ENCODE measurements at places on chromosomes 3 and 15.

DNA sequence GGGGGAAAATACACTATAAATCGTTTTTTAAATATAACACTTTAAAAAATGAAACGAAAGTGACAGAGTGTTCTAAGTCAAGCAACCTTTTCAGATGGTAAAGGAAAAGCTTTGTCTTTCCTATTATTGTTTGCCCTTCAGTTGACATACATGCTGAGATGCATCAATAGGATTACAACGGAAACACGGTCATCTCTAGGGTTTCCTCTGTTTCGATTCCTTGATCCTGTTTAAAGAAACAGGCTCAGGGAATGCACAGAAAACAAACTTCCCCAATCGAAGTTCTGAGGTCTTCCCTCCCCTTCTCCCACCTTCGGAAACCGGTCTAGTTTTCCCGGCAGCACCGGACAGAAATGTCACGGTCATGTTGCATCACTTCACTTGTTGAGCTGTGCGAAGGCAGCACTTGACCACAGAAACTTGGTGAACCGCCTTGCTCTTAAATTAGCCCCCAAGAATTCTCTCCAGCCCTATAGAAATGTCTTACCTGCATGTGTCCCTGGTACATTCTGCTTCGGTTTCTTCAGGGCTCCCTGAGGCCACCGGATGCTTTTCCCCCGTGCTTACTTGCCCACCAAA lies 556 bp downstream of the PEX5L start:
- DNase-seq, result peak; percentile 54

DNA sequence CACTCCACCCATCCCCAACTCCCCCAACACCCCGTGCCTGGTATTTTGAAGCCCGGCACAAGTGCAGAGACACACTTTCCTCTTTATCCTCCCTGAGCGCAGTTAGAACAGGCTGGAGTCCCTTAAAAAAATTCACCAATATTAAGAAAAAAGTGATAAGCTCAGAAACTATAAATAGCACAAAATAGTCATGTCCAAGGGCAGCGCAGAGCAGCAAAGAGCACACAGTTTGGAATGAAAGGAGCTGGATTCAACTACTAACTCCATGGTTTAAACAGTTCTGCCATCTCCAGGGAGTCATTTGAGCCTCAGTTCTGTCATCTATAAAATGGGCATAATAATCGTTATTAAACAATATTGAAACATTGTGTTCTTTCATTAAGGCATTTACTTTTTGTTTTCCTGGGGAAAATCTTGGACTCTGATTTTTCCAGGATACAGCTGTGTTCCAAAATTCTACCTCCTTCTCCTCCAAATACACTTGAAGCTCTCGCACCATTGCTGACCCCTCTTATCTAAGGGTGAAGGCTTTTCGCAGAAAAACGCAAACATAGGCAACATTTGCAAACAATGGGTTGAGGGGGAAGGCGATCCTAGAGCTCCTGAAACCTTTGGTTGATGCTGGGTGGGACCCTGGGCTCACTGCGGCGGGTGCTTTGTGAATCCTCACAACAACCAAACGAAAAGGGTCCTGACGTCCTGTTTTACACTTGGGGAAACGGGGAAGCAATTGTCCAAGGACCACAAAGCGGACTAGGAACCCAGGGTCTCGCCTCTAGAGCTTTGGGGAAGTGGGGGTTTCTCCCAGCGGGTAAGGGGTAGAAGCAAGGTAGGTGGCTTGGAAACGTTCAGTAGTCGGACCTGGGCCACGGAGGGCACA lies 41.8 kb downstream of the EPHB3 start:
- no peak for DNase-seq

DNA sequence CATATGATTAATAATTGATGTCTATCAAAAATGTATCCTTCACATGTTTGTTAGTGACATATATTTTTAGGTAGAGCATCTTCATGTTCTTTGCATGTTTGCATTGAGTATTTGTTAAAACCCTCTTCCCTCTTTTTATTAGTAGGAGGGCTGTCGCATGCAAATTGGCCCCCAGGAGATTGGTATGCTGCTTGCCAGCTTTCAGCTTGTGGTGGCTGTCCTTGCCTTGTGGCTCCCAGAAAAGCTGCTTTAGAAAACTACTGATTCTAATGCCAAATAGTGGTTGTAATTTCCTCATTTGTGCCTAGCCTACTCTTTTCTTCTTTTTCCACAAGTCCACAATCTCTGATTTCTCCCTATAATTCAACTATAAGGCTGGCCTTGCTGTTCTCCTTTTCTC lies 886.8 kb downstream of the VGLL3 start:
- DNase-seq, result no peak

GRCh38 chr3:61650276-61650675 lies 88.9 kb downstream of the PTPRG start:
- no peak for DNase-seq

DNA sequence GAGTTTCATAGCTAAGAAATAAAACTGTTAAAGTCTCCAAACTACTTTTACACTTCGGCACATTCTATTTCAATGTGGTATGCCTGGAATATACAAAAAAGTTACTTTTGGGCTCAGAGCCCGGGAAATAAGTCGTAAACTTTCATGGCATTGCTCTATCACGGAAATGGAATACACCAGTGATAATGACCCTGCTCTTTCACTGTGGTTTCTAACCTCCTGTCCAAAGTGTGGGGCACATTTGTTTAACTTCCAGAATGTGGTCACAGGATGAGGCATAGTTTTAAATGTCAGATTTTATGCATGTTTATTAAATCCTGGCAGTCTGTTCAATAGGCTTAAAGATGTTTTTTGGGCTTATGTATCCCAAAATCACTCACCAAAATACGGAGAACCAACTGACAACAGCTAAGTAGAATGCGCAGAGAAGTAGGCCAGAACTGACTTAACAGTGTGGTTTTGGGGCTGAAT lies 5.1 kb downstream of the CXCR6 start:
- no peak for DNase-seq

DNA sequence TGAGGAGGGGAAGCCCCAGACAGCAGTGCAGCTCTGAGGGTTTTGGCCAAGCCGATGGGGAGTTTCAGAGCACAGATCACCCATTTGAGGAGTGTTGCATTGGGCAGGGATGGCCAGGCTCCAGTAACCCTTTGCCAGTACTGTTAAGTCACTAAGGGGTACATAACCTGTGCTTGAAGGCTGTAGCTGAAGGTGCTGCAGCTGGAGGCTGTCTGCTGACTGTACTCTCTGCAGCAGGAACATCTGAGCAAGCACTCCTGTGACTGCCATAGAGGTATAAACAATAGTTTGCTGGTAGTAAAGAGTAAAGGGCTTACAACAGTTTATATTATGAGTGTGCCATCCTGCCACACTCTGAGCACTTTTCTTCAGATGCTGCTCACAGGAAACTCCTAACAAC lies 297.8 kb downstream of the EPHA3 start:
- DNase-seq, result no peak

- DNase-seq, result no peak
Observed at GRCh38 chr3:22453906-22454535, 703.0 kb upstream of the ZNF385D start.

- DNase-seq, result no peak
Observed at GRCh38 chr3:94875149-94875548, 812.3 kb downstream of the NSUN3 start.

GRCh38 chr3:54909191-54909590 lies 18.7 kb downstream of the LRTM1 start:
- DNase-seq, result no peak

GRCh38 chr3:185021256-185021655 lies 131.6 kb downstream of the C3orf70 start:
- DNase-seq, result no peak

DNA sequence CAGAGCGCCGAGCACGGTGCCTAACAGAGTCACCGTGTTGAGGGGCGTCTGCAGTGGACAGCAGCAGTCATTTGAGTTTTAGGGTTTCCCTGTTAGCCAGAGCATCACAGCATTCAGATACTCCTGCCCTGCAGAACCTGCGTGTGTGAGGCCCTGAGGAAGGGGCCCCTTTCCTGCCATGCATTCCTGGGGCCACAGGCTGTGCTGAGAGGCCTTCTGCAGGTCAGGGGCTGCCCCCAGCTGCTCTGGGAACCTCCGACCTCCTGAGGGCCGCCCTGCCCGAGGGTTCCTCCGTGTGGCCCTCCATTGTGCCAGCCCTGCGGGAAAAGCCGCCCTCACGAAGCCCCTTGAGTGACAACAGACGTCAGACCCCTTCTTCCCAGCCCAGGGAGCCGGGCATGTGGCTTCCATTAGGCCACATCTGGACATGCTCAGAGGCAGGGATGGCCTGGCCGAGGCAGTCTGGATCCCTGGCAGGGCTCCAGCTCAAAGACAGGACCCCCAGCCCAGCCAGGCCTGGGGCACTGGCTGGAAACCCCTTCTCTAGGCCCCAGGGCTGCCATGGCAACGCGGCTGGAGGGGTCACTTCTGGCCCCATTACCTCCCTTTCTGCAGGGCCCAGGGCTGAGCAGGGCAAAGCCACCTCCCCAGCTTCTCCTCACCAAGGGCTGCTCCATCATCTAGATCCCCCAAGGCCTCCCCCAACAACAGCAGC lies 25.3 kb downstream of the FBLN2 start:
- DNase-seq, result no peak

DNA sequence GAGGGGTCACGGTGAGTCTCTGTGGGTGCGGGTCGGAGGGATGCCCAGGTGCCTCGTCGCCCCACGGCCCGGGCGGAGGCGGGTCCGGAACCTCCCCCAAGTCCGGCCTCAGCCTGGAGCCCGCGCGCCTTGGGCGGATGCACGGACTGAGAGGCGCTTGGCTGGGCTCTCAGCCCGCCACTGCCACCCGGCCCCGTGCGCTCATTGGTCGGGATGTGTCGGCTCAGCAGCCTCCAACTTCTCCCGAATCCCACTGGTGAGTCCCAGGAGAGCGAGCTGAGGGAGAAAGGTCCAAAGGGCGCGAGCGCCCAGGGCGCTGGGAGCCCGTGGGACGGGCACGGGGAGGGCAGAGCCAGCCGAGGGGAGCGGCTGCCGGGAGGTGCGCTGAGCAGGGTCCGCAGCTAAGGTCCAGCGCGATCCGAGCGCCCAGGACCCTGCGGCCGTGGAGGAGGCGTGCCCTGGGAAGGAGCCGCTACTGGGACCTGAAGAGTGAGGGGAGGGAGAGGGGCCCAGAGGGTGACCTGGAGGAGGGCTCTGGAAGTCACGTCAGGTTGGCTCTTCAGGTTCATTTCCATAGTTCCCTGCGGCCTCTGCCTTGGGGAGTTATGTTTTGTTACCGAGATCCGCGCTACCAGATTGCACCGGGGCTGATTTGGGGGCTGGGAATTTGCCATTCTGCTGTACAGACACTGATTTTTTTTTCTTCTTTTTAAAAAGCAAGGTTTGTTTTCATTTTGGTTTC lies at the start of gene MME:
MME (plus strand) TSS at position 574 of the 742 bp plus-strand sequence. CDS start 3,849 bp downstream, outside the sequence.
- no peak for DNase-seq

DNA sequence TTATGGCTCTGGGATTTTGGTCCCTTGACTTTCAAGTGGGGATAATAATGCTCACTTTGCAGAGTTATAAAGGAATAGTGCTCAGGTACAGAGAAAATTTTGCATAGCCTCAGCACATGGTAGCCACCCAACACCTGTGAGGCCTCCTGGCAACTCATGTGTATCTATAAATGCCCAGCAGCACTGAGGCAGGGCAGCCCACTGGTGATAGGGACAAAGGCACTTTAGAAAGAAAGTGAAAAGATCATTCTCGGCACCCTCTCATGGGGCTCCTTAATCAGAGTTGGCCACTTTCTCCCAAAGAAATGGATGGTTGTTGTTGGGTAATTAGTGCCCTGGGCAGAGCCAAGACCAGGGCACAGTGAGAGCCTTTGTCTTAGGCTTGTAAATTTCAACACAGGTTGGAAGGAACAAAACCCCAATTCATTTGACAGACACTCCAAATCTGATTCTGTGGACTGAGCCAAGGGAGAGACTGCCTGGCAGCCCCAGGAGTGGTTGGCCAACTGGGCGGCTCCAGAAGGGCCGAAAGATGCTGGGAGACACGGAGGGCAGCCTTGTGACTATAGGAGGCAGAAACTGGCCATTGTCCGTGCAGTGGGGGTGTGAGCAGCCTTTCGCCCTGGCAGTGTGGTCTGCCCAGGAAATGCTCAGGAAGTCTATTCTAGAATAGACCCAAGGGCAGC lies 213.2 kb upstream of the RGMA start:
- no peak for DNase-seq

GRCh38 chr3:196227629-196228493 lies 11.5 kb downstream of the SLC51A start:
- no peak for DNase-seq

- no peak for DNase-seq
Observed at GRCh38 chr15:68654786-68655560, 76.2 kb downstream of the CORO2B start.

GRCh38 chr3:140219923-140220452 lies 285.0 kb downstream of the CLSTN2 start:
- DNase-seq, result no peak

DNA sequence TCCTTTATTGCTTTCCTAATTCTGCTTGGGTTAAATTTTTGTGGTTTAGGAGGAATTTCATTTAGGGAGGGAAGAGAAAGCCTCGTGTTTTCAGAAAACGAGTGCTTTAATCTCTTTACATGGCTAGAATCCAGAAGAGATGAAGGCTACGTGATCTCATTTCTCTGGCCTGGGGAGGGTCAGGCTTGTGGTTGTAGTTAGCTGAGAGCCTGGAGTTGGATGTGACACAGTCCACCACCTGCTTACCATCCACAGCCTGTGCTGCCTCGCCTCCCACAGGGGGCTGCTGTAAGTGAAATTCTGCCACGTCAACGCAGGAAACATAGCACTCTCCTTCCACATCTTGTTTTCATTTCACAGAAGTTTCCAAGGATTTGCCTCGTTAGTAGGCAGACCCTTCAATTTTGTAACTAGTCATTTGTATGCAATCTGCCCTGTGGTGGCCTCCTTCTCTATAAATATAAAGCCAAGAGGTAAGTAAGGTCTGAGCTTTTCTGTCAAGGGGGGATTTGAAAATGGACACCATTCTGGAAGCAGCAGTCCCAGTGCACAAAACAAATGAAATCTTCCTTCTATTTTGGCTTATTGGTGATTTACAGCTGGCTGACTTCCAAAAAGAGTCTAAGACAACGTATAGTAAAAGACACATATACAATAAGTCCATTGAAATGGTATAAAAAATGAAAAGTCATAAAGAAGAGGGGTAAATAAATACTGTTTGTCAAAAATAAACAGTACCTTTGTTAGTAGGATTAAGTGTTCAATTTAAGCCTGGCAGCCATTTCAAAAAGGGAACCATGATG lies 3.4 kb downstream of the GXYLT2 start:
- DNase-seq, result no peak

GRCh38 chr3:126451511-126451910 lies 24.2 kb downstream of the ZXDC start:
- DNase-seq, result no peak

- no peak for DNase-seq
Observed at GRCh38 chr3:15647611-15648167, 46.1 kb downstream of the BTD start.

- DNase-seq, result no peak
Observed at GRCh38 chr15:66065325-66065724, 188.2 kb downstream of the MEGF11 start.

GRCh38 chr3:156253150-156253549 lies 132.8 kb downstream of the KCNAB1 start:
- no peak for DNase-seq

GRCh38 chr3:13157986-13158385 lies 84.8 kb upstream of the IQSEC1 start:
- DNase-seq, result no peak
